Activated CD8-positive, alpha-beta memory T cell treated with anti-CD3 and anti-CD28 coated beads, Interleukin-2, amount 50 U/mL, for 4 hours (primary cell): ENCODE measurements at places on chromosomes 4 and X.

DNA sequence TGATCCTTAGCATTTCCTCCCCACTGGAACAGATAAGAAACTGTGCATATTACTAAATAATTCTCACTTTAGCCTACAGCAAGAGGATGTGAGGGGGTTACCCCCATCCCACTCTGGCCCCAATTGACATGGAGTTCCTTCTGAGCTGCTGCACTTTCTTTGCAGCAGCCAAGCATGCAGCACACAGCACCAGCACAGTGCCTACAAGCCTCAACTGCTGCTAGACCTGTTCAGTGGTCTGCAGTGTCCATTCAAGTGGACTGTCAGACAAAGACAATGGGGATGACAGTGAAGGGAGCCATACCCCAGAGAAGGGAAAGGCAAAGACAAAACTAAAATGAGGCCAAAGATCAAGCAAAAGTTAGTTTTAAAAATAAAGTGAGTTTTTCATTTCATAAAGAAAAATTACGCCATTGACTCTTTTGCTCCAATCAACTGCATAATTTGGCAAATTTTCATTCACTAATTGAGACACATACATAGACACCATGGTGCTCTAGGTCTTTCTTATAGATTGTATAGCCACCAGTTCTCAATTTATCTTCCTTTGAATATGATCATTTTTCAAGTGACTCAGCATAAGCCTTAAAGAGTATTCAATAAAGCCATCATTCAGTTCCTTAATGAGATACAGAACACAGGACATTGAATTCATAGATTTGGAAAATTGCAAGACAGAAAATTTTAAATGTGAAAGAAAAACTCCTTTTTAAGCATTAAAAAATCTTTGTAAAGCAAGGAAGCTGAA lies 410.6 kb downstream of the HNRNPD start:
- DNase-seq = no peak

DNA sequence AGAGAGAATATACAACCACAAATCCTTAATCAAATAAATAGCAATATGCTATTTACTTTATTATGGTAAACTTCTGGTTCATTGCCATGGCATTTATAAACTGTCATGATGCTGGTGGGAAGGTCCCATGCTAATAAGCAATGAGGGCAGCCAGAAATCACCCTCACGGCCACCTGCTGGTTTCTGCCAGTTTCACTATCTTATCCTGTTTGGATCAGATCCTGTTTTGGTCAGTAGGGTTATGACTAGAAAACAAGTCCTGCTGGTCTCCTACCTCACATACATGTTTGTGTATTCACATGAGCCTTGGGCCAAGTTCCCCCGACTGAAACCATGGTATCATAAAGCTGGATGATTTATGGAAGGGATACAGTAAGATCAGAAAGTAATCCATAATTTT lies 28.1 kb downstream of the XAGE5 start:
- no peak for DNase-seq

DNA sequence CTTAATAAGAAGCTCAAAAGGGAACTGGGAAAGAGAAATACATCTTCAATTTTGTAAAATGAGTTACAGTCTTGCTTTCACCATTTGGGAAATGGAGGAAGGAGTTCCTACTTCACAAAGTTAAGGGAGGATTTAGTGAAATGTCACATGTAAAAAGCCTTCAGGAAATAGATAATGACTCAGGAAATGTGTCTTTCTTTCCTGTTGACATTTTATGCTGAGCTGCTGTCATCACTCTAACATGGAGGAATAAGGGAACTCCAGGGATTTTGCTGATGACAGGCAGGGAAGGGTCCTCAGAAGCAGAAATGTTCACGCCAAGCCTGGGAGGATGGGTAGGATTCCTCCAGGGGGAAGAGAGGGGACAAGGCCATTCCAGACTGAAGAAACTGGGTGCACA lies 251.1 kb downstream of the USP46 start:
- DNase-seq = no peak

GRCh38 chr4:60884587-60884986 lies 315.5 kb upstream of the ADGRL3 start:
- DNase-seq = no peak

DNA sequence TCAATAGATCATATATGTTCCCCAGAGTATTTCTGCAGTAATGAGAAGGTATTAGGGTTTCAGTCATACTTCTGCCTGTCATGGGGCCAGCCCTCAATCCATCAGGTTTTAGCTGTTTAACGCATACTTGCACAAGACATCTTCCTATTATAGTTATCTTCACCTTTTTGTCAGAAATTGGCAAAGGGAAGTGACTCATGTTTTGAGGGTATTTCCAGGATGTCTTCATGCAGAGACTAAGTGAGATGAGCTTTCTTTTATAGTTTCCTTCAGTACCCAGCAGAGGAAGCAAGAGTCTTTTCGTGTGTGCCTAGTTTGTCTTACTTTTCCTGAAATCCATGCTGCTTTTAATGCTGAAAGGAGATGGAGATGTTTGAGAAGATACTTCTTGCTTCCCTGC lies 9.5 kb downstream of the CSTF2 start:
- no peak for DNase-seq

GRCh38 chrX:23434356-23434884 lies 99.8 kb downstream of the PTCHD1 start:
- DNase-seq = no peak

GRCh38 chr4:138576684-138577083 lies 334.5 kb upstream of the SLC7A11 start:
- DNase-seq = no peak

GRCh38 chr4:85489273-85489981 lies 14.5 kb downstream of the ARHGAP24 start:
- no peak for DNase-seq

DNA sequence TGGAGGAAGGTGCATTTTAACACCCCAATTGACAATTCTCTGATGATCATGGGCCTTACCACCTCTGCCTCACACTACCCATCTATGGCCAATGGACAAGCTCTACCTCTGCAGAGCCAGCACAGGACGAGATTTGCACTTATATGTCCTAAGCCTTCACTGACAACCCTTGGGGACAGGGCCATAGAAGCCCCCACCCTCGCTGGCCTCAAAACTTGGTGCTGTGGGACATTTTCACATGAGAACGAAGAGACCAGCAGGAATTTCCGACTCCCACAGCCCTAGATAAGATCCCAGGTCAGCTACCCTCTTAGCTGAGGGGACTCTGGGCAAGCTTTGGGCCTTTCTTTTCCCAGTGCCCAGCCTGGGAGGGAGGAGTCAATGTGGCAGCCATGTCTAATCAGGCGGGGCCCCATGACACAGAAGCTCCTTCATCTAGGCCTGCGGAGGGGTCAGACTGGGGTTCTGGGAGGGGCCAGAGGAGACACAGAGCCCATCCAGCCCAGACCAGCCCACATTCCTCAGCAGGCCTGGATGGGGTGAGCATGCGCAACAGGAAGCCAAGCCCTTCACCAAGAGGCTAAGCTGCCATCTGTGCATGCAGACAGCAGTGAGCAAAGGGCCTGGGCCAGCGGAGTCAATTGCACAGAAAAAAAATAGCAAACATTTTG lies 12.1 kb downstream of the PJA1 start:
- no peak for DNase-seq

DNA sequence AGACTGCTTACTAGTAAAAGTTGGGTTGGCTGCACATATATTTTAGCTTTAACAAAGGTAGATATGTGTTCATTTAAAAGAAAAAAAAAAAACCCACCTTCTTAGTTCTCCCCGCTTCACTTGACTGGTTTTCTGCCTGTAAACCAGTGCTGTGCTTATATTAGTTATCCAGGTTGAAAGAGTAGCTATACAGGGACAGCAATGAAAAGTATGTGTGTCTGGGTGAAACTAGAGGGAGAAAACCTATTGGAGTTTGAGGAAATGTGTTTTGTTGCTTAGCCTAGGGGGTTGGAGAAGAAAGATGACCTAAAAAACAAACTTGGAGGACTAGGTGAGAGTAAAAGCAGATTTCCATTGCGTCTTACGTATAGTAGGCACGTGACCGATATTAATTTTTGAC lies 4.5 kb downstream of the JADE1 start:
- no peak for DNase-seq

DNA sequence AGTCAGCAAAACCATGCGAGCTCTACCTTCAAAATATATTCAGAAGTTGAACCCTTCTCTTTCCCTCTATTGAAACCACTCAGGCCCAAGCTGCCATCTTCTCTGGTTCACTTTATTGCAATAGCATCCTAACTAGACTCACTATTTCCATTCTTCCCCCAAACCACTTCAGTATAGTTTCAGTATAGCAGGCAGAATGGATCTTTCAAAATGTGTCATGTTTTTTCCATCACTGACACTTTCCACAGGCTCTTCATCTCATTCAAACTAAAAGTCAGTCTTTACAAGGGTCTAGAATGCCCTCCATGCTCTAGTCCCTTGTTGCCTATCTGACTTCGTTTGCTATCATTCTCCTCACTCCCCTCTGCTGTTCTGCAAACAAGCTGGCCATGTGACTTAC lies 274.4 kb downstream of the IDS start:
- no peak for DNase-seq

- DNase-seq = no peak
Observed at GRCh38 chrX:69143530-69143929, 21.7 kb downstream of the PJA1 start.

DNA sequence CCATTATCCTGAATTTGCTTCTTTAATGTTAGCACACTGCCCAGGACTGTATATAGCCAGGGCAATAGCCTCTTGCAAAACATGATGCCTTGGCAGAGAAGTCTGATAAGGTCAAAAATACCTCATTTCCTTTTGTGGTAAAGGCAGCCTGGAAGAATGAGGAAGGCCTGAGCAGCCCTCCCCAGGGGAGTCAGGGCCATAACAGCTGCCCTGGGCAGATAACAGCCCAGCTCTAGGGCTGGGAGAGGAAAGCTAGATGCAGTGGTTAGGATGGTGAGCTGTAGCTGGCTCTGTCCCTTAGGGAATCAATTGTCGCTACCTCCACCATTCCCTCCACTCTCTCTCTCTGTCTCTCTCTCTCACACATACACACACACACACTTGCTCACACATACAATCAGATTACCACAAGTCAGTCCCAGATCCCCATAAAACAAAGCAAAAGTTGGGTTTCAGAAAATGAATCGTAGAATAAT lies 29.2 kb downstream of the EFHC2 start:
- DNase-seq = no peak

- no peak for DNase-seq
Observed at GRCh38 chr4:38078590-38079421, 118.6 kb downstream of the PTTG2 start.
